G401 (cell line): ENCODE measurements at places on chromosomes 6 and 20. TPM values are rescaled to one million over a fixed set of nuclear protein-coding genes. Genes with fewer than 3 reads are reported as not detected.

RPN2 gene
- total RNA-seq = 216 and 273 TPM in 2 replicates

ZSCAN31 gene
- total RNA-seq = 6.8 and 10.6 TPM in 2 replicates

IMPG1 gene
- not detected in 2 replicates for total RNA-seq

CGA gene
- total RNA-seq = not detected in 2 replicates

VWA7 gene
- total RNA-seq = 0.78 and 1.7 TPM in 2 replicates

CCDC167 gene
- total RNA-seq = 52.4 and 75.3 TPM in 2 replicates

SYCP2L gene
- 0.68 and 2.5 TPM in 2 replicates for total RNA-seq

SLC26A8 gene
- total RNA-seq = not detected in 2 replicates

TRIM15 gene
- total RNA-seq = not detected in 2 replicates
